ENCODE measurements at places on chromosomes 1 and 21. TPM values are rescaled to one million over a fixed set of nuclear protein-coding genes. Genes with fewer than 3 reads are reported as not detected.

The KCNT2 gene
- total RNA-seq = not detected

The BEND5 gene
- total RNA-seq = 0.07 TPM

The DYRK3 gene
- 9.6 TPM for total RNA-seq

The ALPL gene
- not detected for total RNA-seq

The MYBPH gene
- not detected for total RNA-seq

The MYCL gene
- total RNA-seq = 12.2 TPM

The OPTC gene
- not detected for total RNA-seq

The SYT11 gene
- 1.3 TPM for total RNA-seq

The CLDN17 gene
- total RNA-seq = 0.56 TPM

The TMPRSS15 gene
- not detected for total RNA-seq

The PTGFR gene
- total RNA-seq = 0.05 TPM

The UTS2 gene
- total RNA-seq = 0.33 TPM

The GLMP gene
- total RNA-seq = 28.6 TPM

The CAMK1G gene
- not detected for total RNA-seq

The KAZN gene
- 17.0 TPM for total RNA-seq

The SHISAL2A gene
- not detected for total RNA-seq
